Dermis microvascular lymphatic vessel endothelial cell (primary cell): ENCODE measurements at places on chromosomes 11 and 22.

DNA sequence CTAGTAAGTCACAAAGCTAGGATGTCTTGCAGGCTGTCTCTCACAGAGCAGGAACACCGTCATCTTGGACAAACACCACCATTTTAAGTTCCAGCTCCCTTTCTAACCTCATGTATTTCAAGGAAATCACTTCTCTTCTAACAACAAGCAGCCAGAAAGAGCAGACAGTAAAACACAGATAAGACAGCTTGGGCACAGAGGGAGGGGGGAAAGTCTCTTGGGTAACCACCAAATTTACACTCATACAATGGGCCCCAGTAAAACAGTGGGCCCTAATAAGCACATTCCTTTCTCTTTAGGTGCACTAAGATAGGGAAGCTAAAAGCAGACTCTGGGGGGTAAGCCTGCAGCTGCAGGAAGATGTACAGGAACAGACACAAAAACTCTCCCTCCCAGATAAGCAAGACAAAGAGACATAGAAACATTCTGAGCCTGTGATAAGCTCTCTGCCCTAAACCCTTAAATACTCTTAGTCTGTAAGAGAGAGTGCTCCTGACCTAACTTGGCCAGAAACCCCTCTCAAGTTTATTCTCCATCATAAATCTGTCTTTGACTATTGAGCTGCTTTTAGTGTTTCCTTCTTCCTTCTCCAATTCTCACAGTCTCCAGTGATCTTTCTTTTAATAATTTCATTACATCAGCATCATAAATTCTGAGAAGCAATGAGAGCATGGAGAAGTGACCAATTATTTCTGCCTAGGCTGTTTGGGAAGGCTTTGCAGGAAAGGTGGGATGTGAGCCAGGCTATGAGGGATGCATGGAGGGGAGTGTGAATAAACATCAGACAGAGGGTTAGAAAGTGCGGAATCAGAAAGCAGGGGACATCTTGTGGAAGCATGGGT is 7.4 kb downstream of the OR10D3 start:
- DNase-seq: no peak

DNA sequence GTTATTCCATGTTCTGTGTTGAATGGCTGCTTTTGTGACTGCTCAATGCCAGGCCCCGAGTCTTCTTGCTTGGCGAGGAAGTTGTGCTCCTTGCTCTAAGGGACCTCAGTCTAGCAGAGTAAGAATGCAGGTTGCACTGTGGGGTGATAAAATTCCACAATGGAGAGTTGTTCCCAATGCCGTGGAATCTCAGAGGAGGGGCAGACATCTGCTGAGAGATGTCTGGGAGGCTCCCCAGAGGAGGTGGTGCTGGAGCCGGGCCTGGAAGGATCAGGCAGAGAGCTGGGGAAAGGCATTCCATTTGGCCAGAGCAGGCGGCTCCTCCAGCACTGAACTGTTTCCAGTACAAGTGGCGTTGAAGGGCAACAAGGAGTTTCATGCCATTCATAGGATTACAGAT is 55.2 kb downstream of the ST3GAL4 start:
- DNase-seq: no peak

GRCh38 chr11:130675371-130675821 is 227.0 kb downstream of the ADAMTS15 start:
- no peak for DNase-seq

DNA sequence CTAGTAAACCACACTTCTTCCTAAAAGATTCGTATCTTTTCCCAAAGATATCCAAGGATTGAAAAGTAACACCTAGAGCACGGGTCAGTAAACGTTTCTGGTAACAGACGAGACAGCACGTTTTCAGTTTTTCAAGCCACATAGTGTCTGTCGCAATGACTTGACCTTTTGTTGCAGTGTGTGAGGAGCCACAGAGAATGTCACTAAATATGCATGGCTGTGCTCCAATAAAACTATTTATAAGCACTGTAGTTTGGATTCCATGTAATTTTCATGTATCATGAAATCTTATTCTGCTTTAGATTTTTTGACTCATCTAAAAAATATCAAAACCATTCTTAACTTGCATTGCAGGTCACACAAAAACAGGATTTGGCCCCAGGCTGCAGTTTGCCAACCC is 18.3 kb upstream of the MICAL3 start:
- DNase-seq: no peak

- DNase-seq: no peak
These were observed 766.1 kb upstream of the ANO3 start for GRCh38 chr11:25565846-25566245.

GRCh38 chr11:114846416-114846791 is 168.1 kb downstream of the NXPE2 start:
- DNase-seq: no peak

- DNase-seq: no peak
These were observed 252.1 kb downstream of the DDX10 start for GRCh38 chr11:108916935-108917334.

- DNase-seq: no peak
These were observed 4.2 kb downstream of the GRAMD1B start for GRCh38 chr11:123434262-123434661.

DNA sequence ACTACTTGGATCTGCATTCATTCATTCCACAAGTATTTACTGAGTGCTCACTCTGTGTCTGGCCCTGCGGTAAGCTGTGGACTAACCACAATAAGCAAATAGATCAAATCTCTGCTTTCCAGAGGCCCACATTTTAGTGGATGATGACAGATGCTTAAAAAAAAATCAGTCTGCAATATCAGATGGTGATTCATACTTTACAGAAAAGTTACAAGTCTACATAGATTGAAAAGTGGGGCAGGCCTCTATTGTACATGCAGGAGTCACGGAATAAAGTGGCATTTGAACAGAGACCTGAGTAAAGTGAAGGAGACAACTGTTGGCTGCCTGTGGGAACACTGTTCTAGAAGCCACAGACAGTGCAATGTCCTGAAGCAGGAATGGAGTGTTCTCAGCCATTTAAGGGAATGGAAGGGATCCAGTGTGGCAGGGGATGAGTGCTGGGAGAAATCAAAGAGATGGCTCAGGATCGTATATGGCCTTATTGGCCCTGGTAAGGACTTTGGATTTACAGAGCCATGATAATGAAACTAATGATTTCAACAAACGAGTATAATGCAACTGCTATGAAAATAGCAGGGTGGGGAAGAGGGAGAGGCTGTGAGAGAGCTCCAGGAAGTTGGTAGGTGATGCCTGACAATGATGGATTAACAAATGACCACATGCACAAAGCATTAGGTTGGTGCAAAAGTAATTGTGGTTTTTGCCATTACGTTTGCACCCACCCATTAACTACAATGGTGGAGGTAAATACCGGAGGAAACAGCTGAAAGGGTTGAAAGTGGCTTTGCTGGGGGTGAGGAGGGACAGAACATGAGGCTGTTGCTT is 31.1 kb downstream of the TMEM45B start:
- no peak for DNase-seq

DNA sequence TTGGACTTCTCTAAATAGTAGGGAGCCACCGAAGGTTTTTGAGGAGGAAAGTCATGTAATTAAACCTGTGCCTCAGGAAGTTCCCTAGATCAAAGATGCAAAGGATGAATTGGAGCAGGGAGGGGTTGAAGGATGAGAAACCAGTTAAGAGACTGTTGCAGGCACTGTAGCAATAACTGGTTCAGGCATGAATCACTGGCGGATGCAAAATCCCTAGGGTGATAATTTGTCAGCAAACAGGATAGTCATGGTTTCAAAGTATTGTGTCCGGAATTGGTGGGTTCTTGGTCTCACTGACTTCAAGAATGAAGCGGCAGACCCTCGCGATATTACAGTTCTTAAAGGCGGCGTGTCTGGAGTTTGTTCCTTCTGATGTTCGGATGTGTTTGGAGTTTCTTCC is 19.9 kb downstream of the TRIOBP start:
- no peak for DNase-seq

GRCh38 chr22:37905534-37906363 is at the start of gene MICALL1:
Gene MICALL1 (plus strand): TSS chr22:37906297. CDS start chr22:37906423, 126 bp downstream.
- peak; percentile 83 for DNase-seq

GRCh38 chr11:78181185-78181584 is 7.2 kb downstream of the KCTD21 start:
- no peak for DNase-seq
